ENCODE measurements at places on chromosomes 2 and 18.

GRCh38 chr2:38093527-38094165, 17.7 kb upstream of the CYP1B1 start:
- DNase-seq: no peak

DNA sequence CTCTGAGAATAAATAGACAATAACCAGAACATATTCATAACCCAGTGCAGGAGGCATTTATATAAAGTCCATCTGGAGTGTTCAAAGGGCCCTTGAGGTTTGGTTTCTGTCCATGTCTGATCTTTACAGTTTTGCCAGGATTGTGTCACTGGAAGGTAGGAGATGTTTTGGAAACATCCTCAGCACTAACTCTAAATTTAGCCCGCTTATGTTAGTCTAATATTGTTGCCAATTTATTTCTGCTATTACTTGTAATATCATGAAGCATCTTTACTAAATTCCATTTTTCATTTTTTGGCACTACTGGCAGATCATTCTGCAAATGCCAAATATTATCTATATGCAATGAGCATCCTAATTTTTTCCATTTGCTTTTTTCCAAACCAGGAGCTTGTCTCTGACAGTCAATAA, 22.4 kb upstream of the REV1 start:
- no peak for DNase-seq

DNA sequence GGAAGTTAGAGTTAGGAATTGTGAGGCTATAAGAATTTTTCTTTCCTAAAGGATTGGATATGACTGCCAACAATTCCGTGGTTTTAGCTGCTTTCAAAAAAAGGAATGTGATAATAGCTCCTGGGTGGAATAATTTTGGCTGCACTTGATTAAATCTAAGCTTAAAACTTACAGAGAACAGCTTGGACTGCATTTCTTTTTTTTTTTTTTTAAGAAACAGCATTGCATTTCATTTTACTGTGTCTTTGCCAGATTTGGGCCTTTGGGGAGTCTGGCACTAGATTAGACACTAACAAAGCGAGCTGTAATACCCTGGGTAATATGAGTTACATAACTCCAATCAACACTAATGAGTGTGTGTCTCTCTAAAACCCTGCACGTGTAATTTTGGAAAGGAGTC, 37.8 kb upstream of the ZNF397 start:
- DNase-seq: no peak

GRCh38 chr2:59957504-59957903, 596.0 kb downstream of the BCL11A start:
- no peak for DNase-seq

DNA sequence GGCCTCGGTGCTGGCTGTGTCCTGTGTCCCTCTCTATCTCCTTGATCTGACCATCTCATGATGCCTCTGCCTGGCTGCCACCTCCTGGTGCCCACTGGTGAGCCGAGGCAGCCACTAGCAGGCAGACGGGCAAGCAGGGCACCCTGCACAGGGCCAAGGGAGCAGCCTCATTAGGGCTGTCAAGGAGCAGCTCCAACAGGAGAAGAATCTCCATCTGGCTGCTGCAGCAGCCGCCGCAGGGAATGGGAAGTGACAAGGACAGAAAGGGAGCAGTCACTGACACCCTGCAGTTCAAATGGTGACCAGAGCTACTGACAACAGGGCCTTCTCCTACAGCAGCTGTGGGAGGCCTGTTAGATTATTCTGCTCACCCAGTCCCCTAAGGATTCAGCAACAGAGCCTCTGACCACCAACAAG, 32.6 kb downstream of the ALPK2 start:
- no peak for DNase-seq

- DNase-seq: no peak
Measured at GRCh38 chr2:6863792-6864191, 1.9 kb downstream of the CMPK2 start.

GRCh38 chr2:120617055-120617454, 118.6 kb upstream of the GLI2 start:
- no peak for DNase-seq

- DNase-seq: no peak
Measured at GRCh38 chr2:166375195-166375735, 479 bp downstream of the SCN9A start.

GRCh38 chr18:25233528-25234321, 118.2 kb downstream of the ZNF521 start:
- no peak for DNase-seq

DNA sequence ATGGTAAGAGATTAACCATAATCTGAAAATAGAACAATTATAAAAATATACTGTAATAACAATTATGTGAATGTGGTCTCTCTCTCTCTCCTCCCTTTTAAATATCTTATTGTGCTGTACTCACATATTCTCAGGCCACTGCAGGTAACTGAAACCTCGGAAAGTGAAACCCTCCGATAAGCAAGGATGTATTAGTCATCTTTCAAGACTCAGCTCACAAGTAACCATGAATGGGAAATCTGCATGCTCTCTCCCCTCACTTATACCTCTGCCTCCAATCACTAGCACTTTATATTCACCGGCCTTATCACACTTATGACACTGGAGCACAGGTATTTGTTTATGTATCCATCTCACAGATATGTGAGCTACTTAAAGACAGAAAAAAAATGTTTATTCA, 139.7 kb downstream of the LRP2 start:
- no peak for DNase-seq

DNA sequence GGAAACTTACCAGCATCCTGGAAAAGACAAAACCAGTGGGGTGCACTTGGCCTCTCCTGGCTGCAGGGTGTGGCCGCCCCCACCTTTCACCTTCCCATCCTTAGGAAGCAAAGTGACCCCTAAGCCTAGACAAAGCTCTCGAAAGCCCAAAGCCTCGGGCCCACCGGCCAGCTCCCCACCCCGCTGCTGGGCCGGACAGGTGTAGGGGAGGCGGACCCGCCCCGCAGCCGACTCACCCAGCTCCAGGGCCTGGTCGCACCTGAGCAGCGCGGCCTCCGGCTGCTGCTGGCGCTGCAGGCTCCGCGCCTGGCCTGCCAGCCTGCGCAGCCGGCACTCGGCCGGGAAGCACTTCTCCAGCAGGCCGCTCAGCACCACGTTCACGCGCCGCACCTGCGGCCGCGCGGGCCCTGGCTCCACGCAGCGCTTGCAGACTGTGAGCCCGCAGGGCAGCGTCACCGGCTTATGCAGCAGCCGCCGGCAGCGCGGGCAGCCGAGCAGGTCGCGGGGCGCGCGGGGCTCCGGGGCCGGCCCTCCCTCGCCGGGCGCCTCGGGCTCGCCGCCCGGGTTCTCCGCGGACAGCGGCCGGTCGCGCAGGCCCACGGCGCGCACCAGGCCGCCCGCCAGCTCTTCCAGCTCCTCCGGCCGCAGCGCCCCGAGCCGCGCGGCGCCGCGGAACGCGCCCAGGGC, 979 bp downstream of the LONRF2 start:
- DNase-seq: no peak

- DNase-seq: no peak
Measured at GRCh38 chr2:101698844-101699754, 1.6 kb downstream of the MAP4K4 start.

- DNase-seq: no peak
Measured at GRCh38 chr18:49447810-49448745, 12.4 kb downstream of the DYM start.
